ENCODE measurements at places on chromosomes 5 and 9. TPM values are rescaled to one million over a fixed set of nuclear protein-coding genes. Genes with fewer than 3 reads are reported as not detected.

Gene NCS1
- 22.2 TPM for total RNA-seq

Gene SLC6A18
- total RNA-seq: 0.48 TPM

Gene SLCO4C1
- total RNA-seq: 11.0 TPM

Gene PCDHA7
- 2.5 TPM for total RNA-seq

Gene ELAVL2
- total RNA-seq: 11.6 TPM

Gene TXNDC15
- 37.1 TPM for total RNA-seq

- no peak overlapping the region for H3K27ac ChIP-seq
- H3K4me1 ChIP-seq: peaks cover 4% of the 10 kb centered on the region
- no peak for DNase-seq
- H3K4me3 ChIP-seq: no peak overlapping the region
Measured at GRCh38 chr5:158560170-158560569, 539.5 kb downstream of the EBF1 start.

- peaks cover 23% of the 10 kb centered on the region for H3K4me1 ChIP-seq
- no peak overlapping the region for H3K4me3 ChIP-seq
- H3K36me3 ChIP-seq: peaks cover 3% of the 10 kb centered on the region
- H3K27me3 ChIP-seq: peaks cover 11% of the 10 kb centered on the region
- DNase-seq: no peak
- H3K27ac ChIP-seq: no peak overlapping the region
Measured at GRCh38 chr9:84867186-84867585, 197.7 kb downstream of the NTRK2 start.

GRCh38 chr9:32918628-32919027 lies 82.8 kb downstream of the APTX start:
- H3K4me1 ChIP-seq: no peaks in the 10 kb centered on the region
- DNase-seq: no peak
- no peak overlapping the region for H3K27ac ChIP-seq
- H3K4me3 ChIP-seq: no peak overlapping the region
- no peaks in the 10 kb centered on the region for H3K36me3 ChIP-seq

GRCh38 chr9:38287420-38287985 lies 105.0 kb upstream of the ALDH1B1 start:
- no peak overlapping the region for H3K4me3 ChIP-seq
- H3K4me1 ChIP-seq: peaks cover 5% of the 10 kb centered on the region
- no peaks in the 10 kb centered on the region for H3K36me3 ChIP-seq
- H3K27me3 ChIP-seq: peaks cover 12% of the 10 kb centered on the region

- H3K27me3 ChIP-seq: peaks cover 10% of the 10 kb centered on the region
- H3K36me3 ChIP-seq: no peaks in the 10 kb centered on the region
- H3K4me3 ChIP-seq: no peak overlapping the region
- DNase-seq: peak; percentile 54
- no peak overlapping the region for H3K27ac ChIP-seq
Measured at GRCh38 chr5:178465228-178465860, 124.8 kb downstream of the COL23A1 start.

- H3K27me3 ChIP-seq: no peaks in the 10 kb centered on the region
- no peak overlapping the region for H3K27ac ChIP-seq
- peaks cover 10% of the 10 kb centered on the region for H3K4me1 ChIP-seq
- H3K4me3 ChIP-seq: no peak overlapping the region
- H3K36me3 ChIP-seq: no peaks in the 10 kb centered on the region
Measured at GRCh38 chr9:15160673-15161072, 146.3 kb downstream of the TTC39B start.

DNA sequence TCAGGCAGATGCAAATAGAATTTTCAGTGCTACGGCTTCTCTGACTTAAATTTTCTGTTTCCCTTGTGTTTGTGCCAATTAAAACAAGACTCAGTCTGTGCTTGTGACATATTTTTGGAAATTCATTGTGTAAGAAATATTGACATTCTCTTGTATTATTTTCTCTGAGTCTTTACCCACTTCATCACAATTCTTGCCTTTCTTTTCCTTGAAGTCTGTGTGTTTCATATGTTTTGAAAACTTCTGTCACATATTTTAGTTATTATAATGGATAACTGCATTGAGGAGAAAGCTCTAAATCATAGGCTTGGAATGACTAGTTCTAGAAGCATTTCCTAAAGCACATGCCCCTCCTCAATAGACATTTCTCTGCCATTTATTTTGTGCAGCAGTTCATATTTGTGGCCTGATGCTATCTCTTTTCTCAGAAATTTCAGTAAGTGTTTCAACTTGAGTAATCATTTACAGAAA lies 206.6 kb downstream of the PALM2AKAP2 start:
- H3K4me1 ChIP-seq: peaks cover 10% of the 10 kb centered on the region
- no peak for DNase-seq
- no peaks in the 10 kb centered on the region for H3K36me3 ChIP-seq

GRCh38 chr9:115694991-115695390 lies 458.6 kb upstream of the PAPPA start:
- H3K4me1 ChIP-seq: no peaks in the 10 kb centered on the region
- no peak overlapping the region for H3K4me3 ChIP-seq
- no peak overlapping the region for H3K27ac ChIP-seq
- no peaks in the 10 kb centered on the region for H3K36me3 ChIP-seq
- DNase-seq: no peak

- no peaks in the 10 kb centered on the region for H3K27me3 ChIP-seq
- no peaks in the 10 kb centered on the region for H3K36me3 ChIP-seq
- H3K4me3 ChIP-seq: no peak overlapping the region
- H3K4me1 ChIP-seq: no peaks in the 10 kb centered on the region
- H3K27ac ChIP-seq: no peak overlapping the region
Measured at GRCh38 chr5:4252385-4252784, 656.8 kb downstream of the IRX1 start.

- H3K27ac ChIP-seq: no peak overlapping the region
- peaks cover 8% of the 10 kb centered on the region for H3K36me3 ChIP-seq
- no peaks in the 10 kb centered on the region for H3K27me3 ChIP-seq
- H3K4me1 ChIP-seq: peaks cover 4% of the 10 kb centered on the region
Measured at GRCh38 chr5:15926586-15926985, 253.0 kb downstream of the MARCHF11 start.

DNA sequence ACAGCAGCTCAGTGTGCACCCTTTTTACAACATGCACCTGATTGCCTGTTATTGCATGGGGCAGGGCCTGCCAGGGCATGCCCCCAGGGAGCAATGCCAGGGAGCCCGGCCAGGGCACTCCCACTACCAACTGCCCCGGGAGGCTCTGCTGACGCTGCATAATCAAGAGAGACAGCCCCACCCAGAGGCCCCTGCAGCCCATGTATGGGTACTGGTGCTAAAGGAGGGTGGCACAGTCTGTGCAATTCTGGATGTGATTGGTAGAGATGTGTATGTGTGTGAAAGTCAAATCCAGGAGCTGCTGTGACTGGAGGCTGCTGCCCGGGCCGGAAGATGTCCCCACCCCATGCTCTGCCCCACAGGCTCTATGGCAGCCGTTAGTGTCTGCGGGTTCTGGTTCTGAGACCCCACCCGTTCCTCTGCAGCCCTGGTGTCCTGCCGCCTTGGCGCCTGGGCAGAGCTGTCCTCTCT lies 3.9 kb upstream of the NEURL1B start:
- H3K27ac ChIP-seq: no peak overlapping the region
- H3K36me3 ChIP-seq: no peaks in the 10 kb centered on the region
- H3K27me3 ChIP-seq: peaks cover 20% of the 10 kb centered on the region
- no peak for DNase-seq
- no peak overlapping the region for H3K4me3 ChIP-seq
- peaks cover 5% of the 10 kb centered on the region for H3K4me1 ChIP-seq

DNA sequence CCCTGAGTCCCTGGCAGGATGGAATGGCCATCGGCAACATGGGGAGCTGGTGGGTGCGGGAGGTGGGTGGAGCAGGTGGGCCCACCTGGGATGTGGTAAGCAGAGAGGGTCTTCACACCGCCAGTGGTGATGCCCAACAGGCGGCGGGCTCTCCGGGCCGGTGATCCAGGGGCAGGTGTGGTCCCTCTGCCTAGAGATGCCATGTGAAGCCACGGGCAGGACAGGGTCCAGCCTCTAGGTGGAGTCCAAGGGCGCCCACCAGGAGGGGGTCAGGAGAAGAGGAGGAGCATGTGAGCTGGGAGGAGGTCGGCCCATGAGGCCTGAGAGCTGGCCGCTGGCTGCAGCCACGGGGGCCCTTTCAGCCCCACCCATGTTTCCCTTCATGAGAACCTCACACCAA lies 221.1 kb downstream of the FANCC start:
- H3K27ac ChIP-seq: peak overlapping the region; percentile 33
- no peak for DNase-seq
- H3K4me3 ChIP-seq: no peak overlapping the region
